ENCODE measurements at places on chromosomes 6 and 20.
A peak's percentile ranks its signal among the peaks of the same experiment; 100 is the strongest.

DNA sequence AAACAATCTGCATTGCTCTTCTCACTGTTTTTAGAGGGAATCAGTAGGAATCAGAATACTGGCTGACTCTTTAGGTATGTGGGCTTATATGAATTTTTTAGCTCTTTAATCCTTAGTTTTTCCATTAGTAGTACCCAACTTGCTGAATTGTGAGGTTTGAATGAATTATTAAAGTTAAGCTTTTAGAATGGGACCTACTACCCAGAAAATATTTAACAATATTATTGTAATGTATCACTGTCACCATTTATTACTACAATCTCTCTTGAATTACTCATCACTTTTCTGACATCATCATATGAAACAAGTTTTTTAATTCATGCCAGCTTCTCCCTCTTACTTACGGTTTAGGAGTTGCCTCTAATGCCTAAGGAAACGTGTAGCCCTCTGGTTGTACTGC, 212.7 kb downstream of the BCKDHB start:
- DNase-seq, result peak; percentile 47

DNA sequence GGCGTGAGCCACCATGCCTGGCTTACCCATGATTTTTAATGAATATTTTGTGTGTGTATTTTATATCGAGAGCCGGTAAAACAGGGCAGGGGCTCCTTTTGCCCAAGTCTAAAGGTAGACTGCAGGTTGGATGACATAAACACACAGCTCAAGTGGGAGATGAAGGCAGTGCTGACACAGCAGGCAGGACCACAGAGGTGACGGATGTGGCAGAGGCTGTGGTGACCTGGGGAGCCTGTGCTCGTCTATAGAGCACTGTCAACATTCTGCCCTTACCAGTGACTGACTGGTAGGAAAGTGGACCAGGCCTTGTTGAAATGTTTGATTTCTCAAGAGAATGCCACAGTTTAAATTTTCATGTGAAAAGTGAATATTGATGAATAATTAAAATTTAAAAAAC, 137.5 kb downstream of the ZFP64 start:
- DNase-seq, result no peak

- no peak for DNase-seq
Measured at GRCh38 chr20:63051911-63052310, 45.1 kb upstream of the BHLHE23 start.

GRCh38 chr6:33417128-33417902, 592 bp downstream of the CUTA start:
- DNase-seq, result peak; percentile 89

DNA sequence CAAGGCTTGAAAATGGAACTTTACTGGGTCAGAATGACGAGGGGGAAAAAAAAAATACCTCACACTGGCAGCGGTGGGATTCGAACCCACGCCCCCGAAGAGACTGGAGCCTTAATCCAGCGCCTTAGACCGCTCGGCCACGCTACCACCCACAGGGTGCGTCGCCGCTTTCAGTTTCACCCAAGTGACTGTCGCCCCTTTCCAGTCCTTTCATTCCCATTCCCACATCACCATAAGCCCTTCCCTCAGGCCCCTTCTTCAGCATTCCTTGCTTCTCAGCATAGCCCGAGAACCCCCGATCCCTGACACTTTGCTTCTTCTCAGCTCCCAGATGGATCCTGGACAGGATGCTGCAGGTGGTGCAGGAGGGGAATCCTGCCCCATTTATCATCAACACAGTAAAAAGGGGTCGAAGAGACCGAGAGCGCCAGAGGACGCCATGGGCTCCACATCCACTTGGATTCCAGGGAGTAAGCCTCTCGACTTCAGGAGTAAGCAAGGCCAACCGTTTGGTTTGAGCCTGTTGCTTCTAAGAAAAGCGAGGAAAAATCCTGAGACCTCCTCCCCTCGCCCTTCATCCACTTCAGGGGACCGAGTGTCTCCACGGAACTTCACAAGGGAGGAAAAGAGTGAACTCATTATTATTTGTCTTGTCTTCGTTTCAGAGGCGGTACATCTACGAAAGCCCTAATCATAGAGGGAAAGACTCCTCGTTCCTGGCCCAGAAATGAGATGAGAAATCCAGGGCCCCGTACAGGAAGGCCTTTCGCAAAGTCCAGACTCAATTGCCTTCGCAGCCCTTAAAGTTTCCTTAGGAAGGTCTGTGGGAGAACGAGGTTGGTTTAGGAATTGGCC, 20.0 kb upstream of the TRIM27 start:
- peak; percentile 84 for DNase-seq

DNA sequence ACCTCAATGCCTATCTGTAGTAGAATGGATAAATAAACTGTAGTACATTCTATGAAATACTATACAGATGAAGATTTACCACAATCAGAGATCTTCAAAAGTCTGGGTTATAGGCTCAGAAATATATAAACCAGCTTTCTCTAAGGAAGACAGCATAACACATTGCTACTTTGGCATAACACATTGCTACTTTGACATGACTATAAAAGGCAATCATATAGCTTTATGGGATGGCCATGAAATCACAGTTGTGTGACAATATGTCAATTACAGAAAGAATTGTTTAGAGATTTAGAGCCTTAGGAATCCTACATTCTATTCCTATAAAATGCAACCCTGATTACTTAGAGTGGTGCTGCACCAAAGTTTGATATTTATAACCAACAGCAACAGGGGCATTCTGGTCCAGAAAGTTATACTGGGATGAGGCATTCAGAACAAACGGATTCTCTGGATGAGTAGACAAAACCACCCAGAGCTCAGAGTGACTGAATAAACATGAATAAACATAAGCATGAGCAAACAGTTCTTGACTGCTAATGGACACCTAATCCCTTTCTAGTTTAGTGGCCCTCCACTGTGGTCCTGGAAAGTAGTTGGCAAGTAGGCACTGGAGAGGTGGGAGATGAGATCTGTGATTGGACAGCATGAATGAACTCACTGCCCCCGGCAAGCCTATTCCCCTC, 12.0 kb downstream of the TTI1 start:
- DNase-seq, result peak; percentile 36

DNA sequence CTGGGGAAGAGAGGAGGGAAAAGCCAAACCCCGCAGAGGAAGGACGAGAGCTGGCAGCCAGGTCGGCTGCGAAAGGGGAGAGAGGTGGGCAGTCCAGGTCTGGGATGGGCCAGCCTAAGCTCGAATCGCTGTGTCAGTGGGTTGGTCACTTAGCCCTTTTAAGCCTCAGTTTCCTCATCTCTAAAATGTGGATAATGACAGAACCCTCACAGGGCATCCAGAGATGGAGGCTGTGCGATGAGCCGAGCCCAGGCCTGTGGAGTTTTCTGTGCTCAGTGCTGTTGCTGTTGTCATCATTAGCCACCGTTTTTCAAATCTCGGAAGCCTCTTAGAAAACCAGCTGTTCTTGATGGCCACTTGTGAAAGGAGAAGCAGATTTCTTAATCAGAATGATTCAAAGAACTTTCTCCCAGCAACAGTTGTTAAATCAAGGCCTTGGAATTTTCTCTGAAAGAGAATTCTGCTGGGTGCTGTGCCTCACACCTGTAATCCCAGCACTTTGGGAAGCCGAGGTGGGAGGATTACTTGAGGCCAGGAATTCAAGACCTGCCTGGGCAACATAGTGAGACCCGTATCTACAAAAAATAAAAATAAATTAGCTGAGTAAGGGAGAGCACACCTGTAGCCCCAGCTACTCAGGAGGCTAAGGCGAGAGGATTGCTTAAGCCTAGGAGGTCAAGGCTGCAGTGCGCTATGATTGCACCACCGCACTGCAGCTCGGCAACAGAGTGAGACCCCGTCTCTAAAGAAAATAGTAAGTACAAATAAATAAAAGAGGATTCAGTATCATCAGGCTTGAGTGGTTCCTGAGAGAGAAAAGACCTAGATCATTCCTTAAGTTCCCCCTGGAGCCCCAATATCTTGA, 46.3 kb upstream of the ENTPD6 start:
- peak; percentile 7 for DNase-seq

DNA sequence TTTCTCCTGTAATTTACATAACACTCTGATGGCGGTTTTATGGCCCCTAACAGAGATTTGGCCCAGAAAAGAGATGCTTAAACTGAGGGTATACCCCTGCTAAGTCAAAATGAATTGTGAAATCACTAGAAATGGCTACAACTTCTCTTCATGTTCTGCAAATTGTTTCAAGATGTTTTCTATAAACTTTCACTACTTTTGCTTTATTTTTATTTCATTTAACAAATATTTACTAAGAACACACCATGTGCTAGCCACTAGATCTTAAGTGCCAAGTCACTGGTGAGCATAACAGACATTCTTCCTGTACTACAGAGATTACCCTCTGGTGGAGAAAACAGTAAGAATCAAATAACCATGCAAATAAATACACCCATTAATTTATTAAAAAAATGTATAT, 87.6 kb downstream of the KCNQ5 start:
- peak; percentile 6 for DNase-seq

DNA sequence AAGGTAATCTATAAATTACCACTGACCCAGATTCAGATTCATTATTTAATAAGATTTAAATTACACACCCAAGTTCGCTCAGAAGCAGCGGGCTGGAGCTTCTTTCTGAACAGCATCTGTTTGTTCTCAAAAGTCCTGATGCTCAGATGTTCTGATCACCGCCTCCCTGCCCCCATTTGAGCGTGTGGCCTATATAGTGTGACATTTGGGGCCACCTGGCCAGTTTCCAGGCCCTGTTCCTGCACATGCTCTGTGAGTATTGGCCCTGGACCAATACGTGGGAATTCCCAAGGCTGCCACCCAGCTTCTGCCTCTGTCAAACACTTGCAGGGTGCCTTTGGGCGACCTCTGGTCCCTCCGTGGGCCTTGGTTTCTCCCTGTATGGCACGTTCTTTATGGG, 228.8 kb downstream of the TFAP2C start:
- DNase-seq, result no peak

- no peak for DNase-seq
Measured at GRCh38 chr20:44979090-44979621, 12.8 kb downstream of the STK4 start.

DNA sequence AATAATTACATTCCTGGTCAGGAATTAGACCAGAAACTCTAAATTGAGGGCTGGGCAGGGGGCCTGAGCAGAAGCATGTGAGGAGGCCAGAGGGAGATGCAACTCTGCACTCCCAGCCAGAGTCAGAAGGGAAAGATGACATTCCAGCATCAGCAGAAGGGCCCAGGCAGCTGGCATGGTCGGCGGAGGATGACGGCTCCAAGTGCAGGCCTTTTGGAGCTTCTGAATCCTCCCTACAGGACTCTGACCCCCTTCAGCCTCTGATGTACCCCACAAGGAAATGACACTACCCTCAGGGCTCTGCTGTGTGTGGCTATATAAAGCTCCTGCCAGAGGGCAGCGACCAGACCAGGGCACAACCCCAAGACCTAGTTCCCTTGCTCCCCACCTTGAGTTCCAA, 1.9 kb downstream of the LRFN2 start:
- no peak for DNase-seq

- no peak for DNase-seq
Measured at GRCh38 chr20:47271046-47271615, 85.4 kb downstream of the ZMYND8 start.

- no peak for DNase-seq
Measured at GRCh38 chr6:155881826-155882526, 426.3 kb upstream of the NOX3 start.

DNA sequence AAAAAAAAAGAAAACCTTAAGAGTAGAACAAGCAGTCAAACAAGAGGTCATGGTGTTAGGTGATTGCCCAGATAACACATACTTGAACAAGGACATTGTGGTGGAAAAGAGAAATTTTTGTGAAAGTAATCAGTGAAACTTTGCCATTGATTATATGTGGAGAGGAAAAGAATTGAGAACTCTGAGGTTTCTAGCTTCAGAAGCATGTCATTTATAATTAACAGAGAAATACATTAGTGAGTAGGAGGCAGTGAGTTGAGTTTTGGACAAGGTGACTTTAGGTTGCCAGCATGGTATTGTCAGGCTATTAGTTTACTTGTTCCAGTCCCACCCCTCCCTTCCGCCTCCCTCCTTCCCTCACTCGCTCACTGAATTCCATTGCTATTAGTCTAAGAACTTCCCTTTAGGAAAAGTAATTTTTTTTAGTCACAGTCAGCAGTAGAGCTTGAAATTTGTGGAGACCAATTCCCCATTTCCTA, 17.2 kb downstream of the TAB2 start:
- peak; percentile 82 for DNase-seq

- peak; percentile 18 for DNase-seq
Measured at GRCh38 chr6:105713474-105714118, 310.7 kb upstream of the PREP start.

GRCh38 chr6:158270389-158271127, 41.7 kb upstream of the TULP4 start:
- no peak for DNase-seq

DNA sequence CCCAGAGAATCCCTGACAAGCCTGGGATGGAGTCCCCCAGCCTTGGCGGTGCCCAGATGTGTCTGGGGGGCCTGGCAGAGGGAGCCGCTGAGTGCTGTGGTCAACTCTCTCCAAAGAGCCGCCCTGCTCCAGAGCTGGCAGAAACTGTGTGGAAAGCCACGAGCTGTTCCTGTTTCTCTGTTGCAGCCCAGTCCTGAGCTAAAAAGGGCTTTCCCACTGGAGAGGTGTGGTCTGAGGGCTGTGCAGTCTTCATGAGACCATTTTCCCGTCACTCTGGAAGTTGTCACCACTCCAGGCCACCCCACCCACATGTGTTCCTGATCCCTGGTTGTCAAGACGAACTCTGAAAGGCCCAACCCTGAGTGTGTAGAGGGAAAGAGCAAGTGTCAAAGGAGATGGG, 99.7 kb upstream of the KCNK16 start:
- no peak for DNase-seq

- DNase-seq, result no peak
Measured at GRCh38 chr6:71047417-71047816, 90.6 kb upstream of the B3GAT2 start.

DNA sequence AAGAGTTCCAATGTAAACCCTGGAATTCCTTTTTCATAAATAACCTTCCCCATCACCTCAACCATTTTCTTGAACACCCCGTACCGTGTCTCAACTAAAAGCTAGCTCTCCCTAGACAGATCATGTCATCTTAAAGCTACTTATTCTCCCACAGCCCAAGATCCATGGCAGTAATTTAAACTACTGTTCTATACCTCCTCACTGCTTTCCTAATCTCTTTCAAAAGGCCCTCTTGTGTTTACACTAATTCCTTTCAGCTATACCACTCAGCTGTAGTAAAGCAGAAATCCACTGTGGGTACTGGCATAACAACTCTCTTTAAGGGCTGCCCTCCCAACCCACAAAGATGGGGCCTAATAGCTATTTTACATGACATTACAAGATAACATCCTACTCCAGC, 67.5 kb downstream of the RNGTT start:
- DNase-seq, result no peak

DNA sequence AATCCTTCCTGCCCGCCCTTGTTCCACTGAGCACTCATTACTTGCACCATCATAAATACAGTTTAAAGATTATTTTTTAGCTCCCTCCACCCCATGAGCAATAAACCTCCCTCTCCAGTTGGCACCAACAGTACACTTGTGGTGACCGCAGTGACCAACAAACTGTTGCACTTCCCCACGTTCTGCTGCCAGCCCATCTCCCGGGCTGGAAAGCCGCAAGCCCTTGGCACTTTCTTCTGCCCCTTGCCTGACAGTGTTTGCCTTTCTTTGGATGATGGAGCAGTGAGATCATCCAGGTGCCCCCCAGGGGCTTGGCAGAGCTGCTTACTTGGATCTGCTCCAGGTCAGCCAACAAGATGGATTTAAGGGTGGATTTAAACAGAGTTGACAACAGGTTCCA, 21.6 kb downstream of the KCNB1 start:
- no peak for DNase-seq

Measured in fibroblast of mammary gland (primary cell).